CD4-positive, alpha-beta memory T cell (primary cell): ENCODE measurements at places on chromosomes 12 and 14. TPM values are rescaled to one million over a fixed set of nuclear protein-coding genes. Genes with fewer than 3 reads are reported as not detected.

GRCh38 chr12:14931359-14931758, 7.0 kb downstream of the ERP27 start:
- DNase-seq, result no peak

The KRT80 gene
- not detected for polyA plus RNA-seq

The RAB15 gene
- polyA plus RNA-seq, result 6.7 TPM

The FAM90A1 gene
- polyA plus RNA-seq, result 0.10 TPM

The RNASE1 gene
- polyA plus RNA-seq, result not detected
